ENCODE measurements at places on chromosomes 2 and 18. TPM values are rescaled to one million over a fixed set of nuclear protein-coding genes. Genes with fewer than 3 reads are reported as not detected.

The MYO7B gene
- 4.4 TPM for total RNA-seq

The SERPINB7 gene
- total RNA-seq, result 1.4 TPM

The TMEM200C gene
- total RNA-seq, result 0.19 TPM

The TRABD2A gene
- total RNA-seq, result 1.6 TPM

The TXNDC2 gene
- not detected for total RNA-seq

The COPS8 gene
- total RNA-seq, result 60.9 TPM

The ANKRD53 gene
- total RNA-seq, result 0.14 TPM

The UGT1A10 gene
- 0.09 TPM for total RNA-seq

The DQX1 gene
- 0.14 TPM for total RNA-seq

The C2orf81 gene
- total RNA-seq, result 0.66 TPM

The LYPD1 gene
- total RNA-seq, result 5.1 TPM

The FER1L5 gene
- 0.05 TPM for total RNA-seq

The ABCG5 gene
- not detected for total RNA-seq

The PID1 gene
- 1.0 TPM for total RNA-seq

The PAIP2B gene
- total RNA-seq, result 3.0 TPM

The COPS9 gene
- 219 TPM for total RNA-seq

The LIPG gene
- 4.2 TPM for total RNA-seq

The MYO3B gene
- 0.71 TPM for total RNA-seq

The PLGLB2 gene
- 1.5 TPM for total RNA-seq

The CTDP1 gene
- total RNA-seq, result 15.4 TPM

The DLX1 gene
- total RNA-seq, result 0.09 TPM

The DYNAP gene
- 0.09 TPM for total RNA-seq

The MOCOS gene
- 0.19 TPM for total RNA-seq

The ABI2 gene
- 15.2 TPM for total RNA-seq

The PCARE gene
- 0.09 TPM for total RNA-seq

The PDCL3 gene
- total RNA-seq, result 15.0 TPM

The MSTN gene
- 0.19 TPM for total RNA-seq

The TLX2 gene
- total RNA-seq, result 0.19 TPM

The EMX1 gene
- total RNA-seq, result 0.38 TPM

The CRYGC gene
- total RNA-seq, result not detected

The WNT10A gene
- total RNA-seq, result 1.1 TPM

The ASXL3 gene
- total RNA-seq, result 0.42 TPM

The CXCR2 gene
- total RNA-seq, result 0.38 TPM

The ABCB11 gene
- total RNA-seq, result 0.05 TPM
